Stimulated activated CD4-positive, alpha-beta T cell treated with anti-CD3 and anti-CD28 coated beads, TNF-alpha, amount 100 ng/mL, for 1 hour (primary cell): ENCODE measurements at places on chromosomes 4 and X.

GRCh38 chr4:42417550-42417949 is 20.3 kb downstream of the SHISA3 start:
- DNase-seq: no peak

DNA sequence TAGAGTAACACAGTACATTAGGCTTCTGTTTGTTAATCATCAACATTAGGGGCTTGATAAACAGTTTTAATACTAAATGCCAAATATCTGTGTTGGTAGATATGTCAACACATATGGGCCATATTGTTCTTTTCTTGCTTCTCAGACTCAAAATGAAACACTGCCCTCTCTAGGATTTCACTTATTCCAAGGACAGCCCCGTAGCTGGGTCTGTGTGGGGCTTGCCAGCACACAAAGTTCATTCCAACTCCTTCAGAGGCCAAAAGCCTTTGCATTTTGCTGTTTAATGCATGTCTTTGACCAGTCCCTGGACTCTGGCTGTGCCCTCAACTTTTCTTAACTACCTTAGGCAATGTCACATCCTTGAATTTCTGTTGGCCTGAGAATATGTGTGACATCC is 102.0 kb upstream of the ZNF827 start:
- no peak for DNase-seq

GRCh38 chr4:102318105-102318504 is 27.2 kb downstream of the SLC39A8 start:
- no peak for DNase-seq

DNA sequence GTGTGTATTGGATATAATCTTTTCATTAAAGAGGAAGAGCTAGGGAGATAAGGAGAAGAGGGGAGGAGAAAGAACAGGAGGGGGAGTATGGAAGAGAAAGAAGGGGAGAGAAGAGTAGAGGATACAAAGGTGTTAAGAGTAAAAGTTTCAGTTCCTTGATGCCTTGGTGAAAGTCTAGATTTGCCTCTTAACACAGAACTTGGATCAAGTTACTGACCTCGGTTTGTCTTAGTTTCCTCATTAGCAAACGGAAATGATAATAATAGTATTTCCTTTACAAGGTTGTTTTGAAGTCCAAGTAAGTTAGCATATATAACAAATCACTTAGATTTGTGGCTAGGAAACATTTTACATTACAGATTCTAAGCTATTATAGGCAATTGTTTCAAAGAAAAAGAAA is 287.1 kb downstream of the PPARGC1A start:
- DNase-seq: no peak

DNA sequence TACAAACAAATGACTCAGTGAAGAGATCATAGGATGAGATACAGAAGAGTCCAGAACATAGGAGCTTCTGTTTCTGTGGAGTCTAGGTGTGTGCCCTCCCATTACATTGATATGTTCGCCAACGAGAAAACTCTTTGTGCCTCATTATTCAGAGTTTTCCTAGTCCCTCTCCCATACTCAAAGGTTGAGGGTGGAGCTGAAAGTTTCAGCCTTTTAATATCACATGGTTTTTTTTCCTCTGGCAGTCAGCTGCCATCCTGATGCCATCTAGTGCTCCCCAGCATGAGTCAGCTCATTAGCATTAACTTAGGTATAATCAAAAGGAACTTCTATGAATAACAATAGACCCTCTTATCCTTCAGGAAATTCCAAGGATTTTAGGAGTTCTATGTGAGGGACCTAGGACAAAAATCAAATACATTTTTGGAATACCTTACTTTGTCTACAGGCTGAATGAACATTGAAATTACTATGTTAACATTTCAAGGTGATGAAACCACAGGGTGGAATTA is 559.6 kb upstream of the AMOT start:
- no peak for DNase-seq

DNA sequence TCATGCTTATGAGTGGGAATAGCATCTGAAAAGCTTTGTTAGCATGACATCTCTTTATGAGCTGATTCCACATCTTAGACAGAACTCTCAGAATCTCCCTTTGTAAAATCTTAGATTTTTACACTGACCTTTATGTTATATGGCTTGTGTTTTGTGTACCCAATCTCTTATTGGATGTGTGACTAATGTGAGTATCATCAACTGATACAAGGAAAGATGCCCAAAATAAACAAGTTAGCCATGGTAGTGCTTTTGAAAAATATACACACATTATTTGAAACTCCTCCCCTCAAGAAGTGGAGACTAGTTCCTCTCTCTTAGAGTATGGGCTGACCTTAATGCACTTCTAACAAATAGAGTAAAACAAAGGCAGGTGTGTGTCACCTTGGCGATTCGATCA is 160.1 kb upstream of the NRK start:
- DNase-seq: no peak

- DNase-seq: no peak
Observed at GRCh38 chr4:4849524-4850193, 9.8 kb upstream of the MSX1 start.

- no peak for DNase-seq
Observed at GRCh38 chr4:150389896-150390530, 191.9 kb upstream of the MAB21L2 start.

DNA sequence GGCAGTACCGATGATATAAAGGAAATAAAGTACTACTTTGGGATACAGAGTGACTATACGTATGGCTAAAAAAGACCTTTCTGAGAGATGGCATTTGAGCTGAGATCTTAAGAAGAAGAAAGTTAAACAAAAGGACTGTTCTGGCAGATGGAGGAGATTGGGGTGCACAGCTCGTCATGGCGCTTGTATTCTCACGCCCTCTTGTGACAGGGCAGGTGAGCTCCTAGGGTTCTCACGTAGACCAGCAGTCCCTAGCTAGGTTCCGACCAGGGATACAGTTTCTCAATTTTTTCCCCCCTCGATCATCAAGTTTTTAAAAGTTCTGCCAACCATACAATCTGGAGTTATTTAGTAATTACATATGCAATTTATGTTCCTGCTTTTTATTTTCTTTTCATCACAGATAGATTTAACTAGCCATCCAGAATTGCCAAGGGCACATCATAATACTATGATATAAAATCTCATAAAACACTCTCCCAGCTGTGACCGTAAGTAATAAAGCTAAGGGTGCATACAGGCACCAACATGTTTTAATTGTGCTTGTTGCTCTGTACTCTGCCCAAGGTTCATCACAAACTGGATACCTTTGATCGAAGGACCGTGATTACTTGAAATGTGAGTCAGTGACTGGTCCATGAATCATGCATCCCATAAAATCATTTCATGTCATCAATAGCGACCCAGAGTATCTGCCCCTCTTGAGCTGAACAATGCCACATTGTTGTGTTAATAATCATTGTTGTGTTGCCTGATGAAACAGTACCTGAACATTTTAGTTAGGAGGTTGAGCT is 69.4 kb upstream of the ZNF518B start:
- DNase-seq: no peak

DNA sequence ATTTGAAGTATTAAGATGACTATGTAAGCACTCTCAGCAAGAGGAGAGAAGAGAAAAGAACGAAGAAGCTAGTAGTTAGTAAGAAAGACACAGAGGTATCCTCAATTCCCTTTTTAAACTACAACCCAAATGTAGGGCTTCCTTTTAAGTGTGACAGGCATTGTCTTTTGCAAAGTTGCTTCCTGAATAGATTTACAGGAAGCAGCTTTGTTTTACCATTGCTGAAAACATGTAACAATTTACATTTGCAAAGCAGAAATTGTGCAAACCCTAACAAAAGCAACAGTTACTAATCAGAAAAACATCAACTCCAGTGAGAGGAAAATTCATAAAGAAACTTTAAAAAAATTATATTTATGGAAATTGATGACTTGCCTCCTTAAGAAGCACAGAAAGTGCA is 96.4 kb downstream of the FAM13A start:
- no peak for DNase-seq

DNA sequence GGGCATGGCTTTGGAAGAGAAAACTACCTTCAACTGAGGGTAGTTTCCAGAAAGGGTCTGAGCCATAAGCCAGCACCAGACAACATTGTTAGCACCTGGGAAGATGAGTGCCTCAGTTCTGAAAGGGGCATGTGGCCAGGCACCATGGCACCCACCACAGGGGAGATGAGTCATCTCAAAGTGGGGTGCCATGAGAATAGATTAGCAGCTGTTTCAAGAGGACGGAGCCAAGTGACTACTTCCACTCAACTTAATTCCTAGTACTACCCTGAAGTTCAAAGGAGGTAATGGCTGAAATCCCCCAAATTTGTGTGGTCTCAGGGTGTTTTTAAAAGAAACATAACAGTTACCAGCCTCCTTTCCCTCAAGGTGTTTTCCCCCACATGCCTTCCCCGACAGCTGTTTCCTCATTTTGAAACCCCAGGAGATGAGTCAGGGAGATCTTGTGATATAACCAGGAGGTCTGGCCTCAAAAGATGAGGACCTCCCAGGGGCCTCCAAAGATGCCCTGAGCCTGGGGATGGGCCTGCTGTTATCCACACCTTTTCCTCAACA is 27.8 kb upstream of the FTHL17 start:
- no peak for DNase-seq

GRCh38 chr4:89166971-89167475 is 55.7 kb downstream of the TIGD2 start:
- DNase-seq: no peak

DNA sequence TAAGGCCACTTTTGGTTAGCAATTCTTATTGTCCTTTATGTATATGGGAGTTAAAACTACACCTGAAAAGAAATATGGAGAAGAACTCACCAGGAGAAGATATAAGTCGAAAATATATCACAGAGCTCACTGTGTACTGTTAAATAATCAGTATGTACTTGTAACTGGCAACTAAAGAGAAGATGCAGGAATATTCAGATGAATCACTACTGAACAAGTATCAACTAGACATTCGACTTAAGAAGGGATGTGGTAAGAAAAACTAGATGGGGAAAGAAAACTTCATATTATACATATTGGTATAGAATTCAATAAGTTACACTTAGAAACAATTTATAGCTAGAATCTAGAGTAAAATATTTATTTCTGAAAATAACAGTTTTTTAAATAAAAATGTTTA is 230.0 kb downstream of the CAMK2D start:
- DNase-seq: no peak

DNA sequence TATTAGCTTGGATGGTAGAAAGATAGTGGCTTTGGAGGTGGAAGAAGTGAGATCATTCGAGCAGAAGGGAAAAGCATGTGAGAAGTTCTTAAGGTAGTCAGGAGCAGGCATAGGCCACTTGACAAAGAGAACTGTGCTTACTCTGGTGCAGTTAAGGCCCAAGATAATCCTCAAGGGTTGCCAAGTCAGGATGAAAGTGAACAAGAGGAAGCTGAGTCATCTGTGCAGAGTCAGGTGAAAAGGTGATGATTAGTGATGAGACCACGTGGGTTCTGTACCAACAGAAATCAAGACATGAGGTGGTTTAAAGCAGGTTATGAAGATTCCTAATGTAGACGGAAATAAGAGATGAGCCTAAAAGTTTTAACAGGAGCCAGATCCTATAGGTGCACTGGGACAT is 369.8 kb downstream of the DTHD1 start:
- DNase-seq: no peak

DNA sequence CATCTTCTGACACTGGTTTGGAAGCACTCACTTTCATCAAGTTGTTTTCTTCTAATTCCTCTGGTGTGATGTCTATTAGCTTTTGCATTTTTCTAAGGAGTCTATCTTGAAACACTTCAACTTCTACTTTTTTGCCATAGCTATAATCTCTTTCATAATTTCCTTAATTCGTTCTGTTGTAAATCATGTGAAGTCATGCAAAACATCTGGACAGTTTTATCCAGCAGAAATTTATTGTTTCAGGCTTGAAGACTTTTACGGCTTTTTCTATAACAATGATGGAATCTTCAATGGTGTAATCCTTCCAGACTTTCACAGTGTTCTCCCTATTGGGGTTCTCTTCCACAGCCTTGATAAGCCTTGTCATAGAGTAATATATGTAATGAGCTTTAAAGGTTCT is 74.9 kb upstream of the PABPC4L start:
- no peak for DNase-seq

GRCh38 chrX:56761167-56761566 is 32.1 kb downstream of the NBDY start:
- no peak for DNase-seq

- DNase-seq: no peak
Observed at GRCh38 chr4:8427761-8428287, 12.7 kb downstream of the ACOX3 start.

DNA sequence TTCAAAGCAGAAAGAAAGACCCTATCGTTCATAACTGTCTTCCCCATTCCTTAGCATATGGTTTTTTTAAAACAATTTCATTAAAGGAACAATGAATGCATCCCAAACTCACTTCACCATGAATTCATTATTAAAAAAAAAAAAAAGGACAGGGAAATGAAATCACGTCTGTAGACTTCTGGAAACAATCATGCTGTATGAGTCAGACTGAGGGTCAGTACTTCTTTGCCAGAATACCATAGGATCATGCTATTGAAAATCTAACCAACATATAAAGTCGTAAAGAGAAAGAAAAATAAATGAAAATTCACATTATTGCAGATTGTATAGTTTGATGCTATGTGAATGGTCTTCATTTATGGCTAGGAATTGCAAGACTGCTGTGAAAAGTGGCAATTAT is 144.4 kb downstream of the PCDH18 start:
- DNase-seq: no peak

- DNase-seq: no peak
Observed at GRCh38 chr4:128812442-128813235, 3.1 kb downstream of the JADE1 start.

GRCh38 chrX:110454336-110454735 is 95.7 kb downstream of the RTL9 start:
- DNase-seq: no peak

DNA sequence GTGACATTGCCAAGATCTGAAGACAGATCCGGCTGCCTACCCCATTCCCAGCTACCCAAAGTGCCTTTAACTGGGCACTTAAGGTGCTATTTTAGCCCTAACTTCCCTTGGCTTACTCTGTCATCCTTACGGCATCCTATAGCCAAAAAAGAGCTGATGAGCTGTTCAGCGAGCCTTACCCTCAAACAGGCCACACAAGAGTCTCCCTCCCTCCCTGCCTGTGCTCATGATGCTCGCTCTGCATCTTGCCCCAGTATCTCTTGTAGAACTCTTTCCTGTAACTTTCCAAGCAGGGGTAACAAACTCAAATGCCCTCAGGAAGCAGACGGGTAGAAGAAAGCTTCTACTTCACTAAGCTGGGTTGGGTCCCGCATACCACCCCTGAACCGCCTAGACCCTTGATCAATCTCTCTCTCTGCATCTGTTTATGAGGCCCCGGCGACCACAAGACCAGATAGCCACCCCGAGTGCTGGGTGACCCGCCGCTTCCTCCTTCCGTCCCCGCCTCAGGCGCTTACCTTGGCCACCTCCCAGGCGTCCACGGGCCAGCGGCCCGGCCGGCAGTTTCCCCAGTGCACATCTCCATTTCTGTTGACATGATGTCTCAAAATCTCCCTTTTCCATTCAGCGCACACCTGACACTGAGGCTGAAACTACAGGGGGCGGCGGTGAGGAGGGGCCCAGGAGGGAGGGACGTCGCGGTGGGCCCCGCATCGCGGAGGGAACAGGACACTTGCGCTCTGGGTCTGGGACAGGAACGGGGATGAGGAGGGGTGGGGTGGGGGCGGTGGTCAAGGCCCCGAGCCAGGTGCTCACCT is 663 bp downstream of the CXorf38 start:
- no peak for DNase-seq
